Stimulated activated CD8-positive, alpha-beta memory T cell treated with anti-CD3 and anti-CD28 coated beads, Interleukin-2, amount 100 ng/mL, for 1 hour (primary cell): ENCODE measurements at places on chromosomes 5 and 9.
A peak's percentile ranks its signal among the peaks of the same experiment; 100 is the strongest.

GRCh38 chr9:84439250-84439649, 98.7 kb upstream of the SLC28A3 start:
- no peak for DNase-seq

GRCh38 chr5:163408311-163408923, 29.0 kb upstream of the CCNG1 start:
- DNase-seq, result peak; percentile 5

DNA sequence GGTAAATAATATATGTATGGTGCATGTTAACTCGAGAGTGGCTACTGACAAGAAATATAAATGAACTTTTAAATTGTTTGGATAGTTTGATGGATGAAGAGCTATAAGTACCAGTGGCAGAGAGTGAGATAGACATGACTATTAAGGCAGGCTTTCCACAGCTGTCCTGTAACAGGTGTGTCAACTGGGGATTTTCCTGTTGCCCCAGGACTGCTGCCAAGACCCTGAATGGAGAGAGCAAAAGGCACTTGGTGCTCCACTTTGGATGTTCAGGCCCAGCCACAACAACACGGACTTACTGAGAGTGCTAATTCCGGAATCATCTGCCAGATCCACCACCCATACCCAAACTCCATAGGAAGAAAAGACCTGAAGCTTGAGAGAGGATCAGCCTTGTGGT, 215.1 kb downstream of the SEC61B start:
- no peak for DNase-seq

DNA sequence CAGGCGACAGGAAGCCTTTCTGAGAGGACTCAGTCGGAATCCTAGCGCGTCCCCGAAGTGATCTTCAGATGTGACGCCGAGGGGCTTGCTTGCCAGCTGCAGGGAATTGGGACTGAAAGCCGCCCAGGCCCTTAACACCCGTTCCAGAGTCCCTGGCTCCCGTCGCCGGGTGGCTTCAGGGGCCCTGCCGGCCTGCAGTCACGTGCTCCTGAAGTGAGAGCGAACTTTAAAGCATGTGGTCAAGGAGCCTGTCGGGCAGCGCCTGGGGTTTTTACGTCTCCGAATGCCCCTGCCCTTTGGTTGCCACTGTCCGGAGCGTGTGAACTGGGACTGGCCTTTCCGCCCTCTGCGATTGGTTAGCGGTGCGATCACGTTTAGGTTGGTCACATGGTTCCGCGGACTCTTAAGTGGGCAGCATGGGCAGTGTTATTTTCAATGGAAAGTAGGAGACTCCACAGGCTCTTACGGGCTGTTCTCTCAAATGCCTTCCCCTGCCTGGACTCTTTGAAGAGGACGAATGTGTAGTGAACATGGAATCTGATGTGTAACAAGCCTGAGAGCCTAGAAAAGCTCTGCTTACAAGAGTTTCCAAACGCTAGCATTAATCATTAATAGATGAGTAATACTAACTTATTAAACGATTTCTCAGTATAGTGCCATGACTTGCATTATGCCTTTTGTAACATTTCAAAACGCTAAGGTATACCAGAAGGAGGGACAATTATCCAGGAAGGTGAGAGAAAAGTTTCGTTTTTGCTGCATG, 1.9 kb downstream of the VLDLR start:
- no peak for DNase-seq

GRCh38 chr9:91378695-91379127, 17.0 kb upstream of the AUH start:
- DNase-seq, result no peak

DNA sequence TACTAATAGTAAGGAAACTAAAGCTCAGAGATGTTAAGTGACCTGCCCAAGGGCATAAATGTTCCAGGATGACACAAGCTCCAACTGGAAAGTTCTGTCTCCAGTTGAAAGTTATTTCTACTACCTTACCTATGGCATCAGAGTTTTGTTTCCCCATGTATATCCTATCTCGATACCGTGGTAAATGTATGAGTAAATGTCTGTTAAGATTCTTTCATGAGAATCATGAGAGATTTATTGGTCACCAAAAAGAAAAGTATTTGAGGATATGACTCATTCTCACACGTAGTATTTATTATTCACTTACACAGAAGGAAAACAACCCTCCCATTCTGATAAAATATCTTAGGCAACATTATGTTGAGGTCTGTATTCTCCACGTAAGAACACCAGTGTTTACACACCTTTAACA, 11.1 kb upstream of the SHOC1 start:
- no peak for DNase-seq

- no peak for DNase-seq
Measured at GRCh38 chr9:33297432-33297831, 7.1 kb downstream of the NFX1 start.

DNA sequence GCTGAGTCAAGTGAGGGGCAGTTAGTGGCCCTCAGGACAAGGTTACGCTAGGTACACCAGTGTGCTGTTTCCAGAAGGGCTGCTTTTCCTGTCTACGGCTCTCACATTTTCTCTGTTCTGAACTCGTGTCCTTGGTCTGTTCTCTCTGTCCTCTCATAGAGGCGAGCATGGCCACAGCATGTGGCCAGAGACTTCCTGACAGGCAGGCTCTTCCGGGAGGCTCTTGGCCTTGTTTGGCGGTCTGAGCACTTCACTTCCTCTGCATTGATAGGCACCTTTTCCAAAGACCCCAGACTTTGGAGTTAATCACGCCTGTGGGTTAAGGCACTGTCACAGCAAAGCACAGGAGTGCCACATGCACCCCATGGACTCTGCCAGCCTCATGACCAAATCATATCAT, 1.2 kb downstream of the CKMT2 start:
- no peak for DNase-seq

DNA sequence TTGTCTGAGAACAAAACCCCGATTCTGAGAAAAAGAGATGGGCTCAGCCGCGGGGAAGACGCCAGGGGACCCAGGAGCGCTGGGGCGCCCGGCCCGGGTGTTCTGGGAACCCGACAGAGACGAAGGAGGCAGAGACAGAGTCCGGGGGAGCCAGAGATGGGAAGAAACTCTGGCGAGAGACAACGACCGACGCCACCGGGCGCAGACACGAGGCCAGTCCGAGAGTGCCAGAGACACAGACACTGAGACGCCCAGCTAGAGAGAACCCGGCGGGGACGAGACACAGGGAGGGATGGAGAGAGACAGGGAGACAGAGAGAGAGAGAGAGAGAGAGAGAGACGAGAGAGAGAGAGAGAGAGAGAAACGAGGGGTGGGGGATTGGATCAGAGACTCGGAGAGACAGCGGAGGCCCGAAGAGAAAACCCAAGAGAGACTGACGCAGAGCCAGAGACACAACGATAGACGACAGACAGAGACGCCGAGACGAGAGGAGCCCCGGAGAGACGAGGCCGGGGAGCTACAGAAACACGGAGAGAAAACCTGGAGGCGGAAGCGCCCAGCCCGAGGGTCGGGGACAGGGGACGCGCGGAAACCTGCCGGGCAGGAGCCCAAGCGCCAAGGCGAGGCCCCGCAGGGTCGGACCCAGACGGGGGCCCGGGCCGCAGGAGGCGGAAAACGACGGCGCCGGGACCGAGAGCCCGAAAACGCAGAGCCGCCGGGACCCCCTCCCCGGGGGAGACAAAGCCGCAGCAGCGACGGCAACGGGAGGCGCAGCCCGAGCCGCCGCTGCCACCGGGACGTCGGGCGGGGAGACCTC, 3.3 kb downstream of the NR5A1 start:
- no peak for DNase-seq

DNA sequence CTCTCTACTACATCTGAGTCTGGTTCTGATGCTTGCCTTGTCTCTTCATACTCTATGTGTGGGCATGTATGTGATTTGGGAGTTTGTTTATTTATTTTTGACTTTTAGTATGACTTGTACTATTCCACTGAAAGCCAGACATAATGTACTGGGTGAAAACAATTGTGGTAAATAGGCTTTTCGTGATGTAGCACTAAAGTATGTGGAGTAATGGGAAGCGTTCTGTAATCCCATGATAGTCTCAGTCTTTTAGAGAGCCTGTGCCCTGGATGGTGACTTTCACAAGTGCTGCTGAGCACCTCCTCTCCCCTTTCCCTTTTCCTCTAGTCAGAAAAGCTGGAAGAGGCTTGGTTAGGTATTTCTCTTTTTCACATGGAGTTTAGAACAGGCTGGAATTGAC, 85.8 kb upstream of the S1PR3 start:
- no peak for DNase-seq

- DNase-seq, result no peak
Measured at GRCh38 chr9:125884218-125884595, 137.0 kb downstream of the PBX3 start.

DNA sequence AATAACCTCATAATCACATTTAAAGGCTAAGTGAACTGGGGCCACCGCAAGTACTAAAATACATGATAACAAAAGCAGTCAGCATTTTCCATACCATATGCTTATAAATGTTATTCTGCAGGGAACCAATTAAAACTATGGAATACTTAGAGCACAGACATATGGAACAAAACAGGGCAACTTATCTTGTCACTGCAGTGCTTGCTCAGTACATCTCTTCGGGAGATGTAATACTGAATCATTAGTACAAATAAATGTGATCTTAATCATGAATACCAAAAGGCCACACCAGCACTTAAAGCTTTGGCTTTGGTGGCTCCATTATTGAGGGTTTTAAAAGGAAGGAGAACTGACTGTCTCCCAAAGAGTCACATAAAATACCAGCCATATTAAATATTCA, 32.1 kb downstream of the PRUNE2 start:
- DNase-seq, result no peak

DNA sequence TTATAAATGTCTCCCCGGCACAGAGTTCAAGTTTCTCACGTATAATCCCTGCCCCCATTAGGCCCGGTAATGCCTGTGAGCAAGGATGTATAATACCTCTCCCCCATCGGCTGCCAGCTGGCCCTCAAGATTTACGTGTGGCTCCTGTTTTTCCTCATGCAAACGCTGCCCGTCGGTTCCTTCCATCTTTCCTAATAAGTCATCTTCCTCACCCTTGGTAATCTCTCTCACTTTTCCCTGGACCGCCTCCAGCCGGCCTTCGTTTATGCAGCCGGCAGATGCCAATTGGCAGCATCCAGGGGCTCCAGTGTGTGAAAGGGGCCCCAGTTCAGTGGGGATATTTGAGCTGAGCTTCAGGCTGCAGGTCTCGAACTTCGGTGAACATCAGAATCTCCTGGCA, 86.5 kb upstream of the NEURL1B start:
- DNase-seq, result no peak

DNA sequence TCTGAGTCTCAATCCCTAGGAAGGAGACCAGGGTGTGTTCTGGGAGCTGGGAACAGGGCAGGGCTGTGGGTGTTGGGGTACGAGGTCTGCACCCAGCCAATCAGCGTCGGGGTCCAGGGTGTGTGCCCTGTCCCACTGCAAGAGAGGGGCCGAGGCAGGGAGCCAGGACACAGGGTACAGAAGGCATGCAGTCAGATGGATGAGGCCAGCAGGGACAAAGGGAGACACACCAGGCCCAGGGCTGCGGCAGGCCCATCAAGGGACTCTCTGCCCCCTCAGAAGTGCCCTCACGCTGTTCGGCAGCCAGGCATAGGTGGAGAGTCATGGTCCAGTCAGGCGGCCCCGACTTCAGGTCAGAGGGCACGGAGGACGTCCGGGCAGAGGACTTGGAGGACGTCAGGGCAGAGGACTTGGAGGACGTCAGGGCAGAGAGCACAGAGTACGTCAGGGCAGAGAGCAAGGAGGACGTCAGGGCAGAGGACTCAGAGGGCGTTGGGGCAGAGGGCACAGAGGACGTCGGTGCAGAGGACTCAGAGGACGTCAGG, 28.8 kb upstream of the ADAMTS2 start:
- no peak for DNase-seq

GRCh38 chr5:80057921-80058320, 22.8 kb downstream of the THBS4 start:
- DNase-seq, result no peak

GRCh38 chr5:71922584-71923106, 184.6 kb upstream of the MAP1B start:
- no peak for DNase-seq

DNA sequence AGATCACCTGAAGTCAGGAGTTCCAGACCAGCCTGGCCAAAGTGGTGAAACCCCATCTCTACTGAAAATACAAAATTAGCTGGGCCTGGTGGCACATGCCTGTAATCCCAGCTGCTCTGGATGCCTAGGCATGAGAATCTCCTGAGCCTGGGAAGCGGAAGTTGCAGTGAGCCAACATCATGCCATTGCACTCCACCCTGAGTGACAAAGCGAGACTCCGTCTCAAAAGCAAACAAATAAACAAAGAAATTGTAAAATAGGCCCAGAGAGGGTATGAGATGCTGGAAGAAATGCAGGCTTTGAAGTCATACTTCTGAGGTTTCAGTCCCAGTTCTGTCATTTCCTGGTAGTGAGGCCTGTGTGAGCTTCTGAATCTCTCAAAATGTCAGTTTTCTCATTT, 5.3 kb upstream of the ARHGEF37 start:
- DNase-seq, result no peak

- no peak for DNase-seq
Measured at GRCh38 chr5:38938424-38938823, 92.6 kb downstream of the OSMR start.

DNA sequence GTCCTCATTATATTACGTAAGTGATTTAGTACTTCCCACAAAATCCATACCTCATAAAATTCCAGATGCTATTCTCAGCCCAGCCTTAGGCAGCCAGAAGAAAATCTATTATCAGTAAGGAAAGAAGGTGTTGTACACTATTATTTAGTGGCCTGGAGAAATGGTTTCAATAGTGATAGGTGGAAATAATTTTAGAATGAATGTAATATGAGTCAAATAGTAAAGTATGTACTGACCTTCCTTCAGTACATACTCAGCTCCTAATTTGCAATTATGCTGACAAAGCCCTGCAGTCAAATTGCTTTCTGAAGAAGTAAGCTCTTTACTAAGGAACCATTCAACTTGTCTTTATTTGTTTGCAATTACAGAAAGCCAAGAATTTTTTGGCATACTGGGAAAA, 409.2 kb downstream of the HTR1A start:
- no peak for DNase-seq

GRCh38 chr5:56588636-56589480, 226.5 kb upstream of the MAP3K1 start:
- DNase-seq, result peak; percentile 22

GRCh38 chr5:124436294-124436693, 310.1 kb downstream of the ZNF608 start:
- DNase-seq, result no peak

- DNase-seq, result no peak
Measured at GRCh38 chr5:139296862-139297326, 3.4 kb downstream of the MATR3 start.

- DNase-seq, result no peak
Measured at GRCh38 chr9:100074093-100074492, 24.7 kb downstream of the ERP44 start.

GRCh38 chr5:174596429-174596828, 128.0 kb upstream of the MSX2 start:
- no peak for DNase-seq

GRCh38 chr9:104997536-104997935, 69.6 kb upstream of the ABCA1 start:
- no peak for DNase-seq

GRCh38 chr5:82004511-82004910, 32.7 kb downstream of the ATG10 start:
- DNase-seq, result no peak
